ENCODE measurements at places on chromosomes 6 and 20. TPM values are rescaled to one million over a fixed set of nuclear protein-coding genes. Genes with fewer than 3 reads are reported as not detected.

The TREM2 gene
- not detected for total RNA-seq

The BMP5 gene
- not detected for total RNA-seq

The TRIM31 gene
- total RNA-seq: not detected

The THBS2 gene
- 3,001 TPM for total RNA-seq

All from smooth muscle cell of the coronary artery (primary cell).